ENCODE measurements at places on chromosomes 6 and 20. TPM values are rescaled to one million over a fixed set of nuclear protein-coding genes. Genes with fewer than 3 reads are reported as not detected.

The RARS2 gene
- 53.6 TPM for total RNA-seq

The HLA-F gene
- total RNA-seq, result 0.56 TPM

The IFNGR1 gene
- total RNA-seq, result 22.7 TPM

The HSPA1B gene
- total RNA-seq, result 65.1 TPM

The RAD21L1 gene
- not detected for total RNA-seq

The NMBR gene
- total RNA-seq, result 0.09 TPM

GRCh38 chr20:49656304-49656703, 57.4 kb downstream of the B4GALT5 start:
- no peak overlapping the region for H3K4me3 ChIP-seq
- peaks cover 44% of the 10 kb centered on the region for H3K4me1 ChIP-seq

GRCh38 chr6:142384519-142385254, 82.9 kb downstream of the ADGRG6 start:
- no peaks in the 10 kb centered on the region for H3K4me1 ChIP-seq
- H3K27ac ChIP-seq, result no peak overlapping the region
- no peaks in the 10 kb centered on the region for H3K36me3 ChIP-seq
- no peaks in the 10 kb centered on the region for H3K27me3 ChIP-seq
- no peak for DNase-seq

DNA sequence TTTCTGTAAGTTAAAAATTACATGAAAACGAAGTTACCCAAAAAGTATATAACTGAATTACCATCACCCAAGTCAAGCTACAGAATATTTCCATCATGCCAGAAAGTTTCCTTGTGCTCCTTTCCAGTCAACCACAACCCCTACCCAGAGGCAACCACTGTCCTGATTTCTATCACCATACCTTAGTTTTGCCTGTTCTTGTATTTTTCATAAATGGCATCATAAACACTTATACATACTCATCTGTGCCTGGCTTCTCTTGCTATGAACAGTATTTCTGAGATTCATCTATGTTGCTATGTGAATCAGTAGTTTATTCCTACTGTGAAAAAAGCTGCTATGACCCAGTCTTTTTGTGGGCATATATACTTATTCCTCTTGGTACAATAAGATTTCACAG, 7.4 kb downstream of the FKBP5 start:
- H3K36me3 ChIP-seq, result no peaks in the 10 kb centered on the region
- peaks cover 1% of the 10 kb centered on the region for H3K27me3 ChIP-seq
- peaks cover 4% of the 10 kb centered on the region for H3K4me1 ChIP-seq
- no peak for DNase-seq
- no peak overlapping the region for H3K27ac ChIP-seq
- H3K4me3 ChIP-seq, result no peak overlapping the region

DNA sequence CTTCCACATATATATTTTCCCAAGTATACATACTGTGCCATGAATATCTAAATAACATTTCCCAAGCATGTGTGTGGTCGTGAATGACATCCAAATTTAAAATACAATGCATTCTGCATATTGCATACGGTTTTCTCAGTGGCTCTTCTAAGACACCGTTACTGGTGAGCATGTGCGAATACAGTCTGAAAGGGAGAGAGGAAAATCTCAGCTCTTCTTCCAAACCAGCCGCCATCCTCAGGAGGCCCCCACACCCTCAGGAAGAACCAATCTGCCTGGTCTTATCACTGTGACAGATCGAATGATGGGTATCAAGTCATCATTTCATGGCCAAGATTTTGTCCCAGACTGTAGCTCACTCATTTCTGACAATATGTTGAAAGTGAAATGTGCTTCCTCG, 50.7 kb downstream of the ADAT2 start:
- H3K4me3 ChIP-seq, result no peak overlapping the region
- no peaks in the 10 kb centered on the region for H3K36me3 ChIP-seq
- DNase-seq, result no peak
- peaks cover 15% of the 10 kb centered on the region for H3K4me1 ChIP-seq
- no peaks in the 10 kb centered on the region for H3K27me3 ChIP-seq

GRCh38 chr6:14147891-14148290, 30.3 kb downstream of the CD83 start:
- H3K27me3 ChIP-seq, result no peaks in the 10 kb centered on the region
- H3K27ac ChIP-seq, result no peak overlapping the region
- no peak overlapping the region for H3K4me3 ChIP-seq
- DNase-seq, result no peak
- H3K36me3 ChIP-seq, result no peaks in the 10 kb centered on the region

- H3K36me3 ChIP-seq, result no peaks in the 10 kb centered on the region
- no peak for DNase-seq
- H3K4me1 ChIP-seq, result no peaks in the 10 kb centered on the region
- no peak overlapping the region for H3K4me3 ChIP-seq
- H3K27ac ChIP-seq, result no peak overlapping the region
- no peaks in the 10 kb centered on the region for H3K27me3 ChIP-seq
These were observed 31.5 kb upstream of the IRAK1BP1 start for GRCh38 chr6:78835817-78836216.

- no peak for DNase-seq
- H3K4me1 ChIP-seq, result peaks cover 14% of the 10 kb centered on the region
- H3K4me3 ChIP-seq, result no peak overlapping the region
- no peak overlapping the region for H3K27ac ChIP-seq
- H3K36me3 ChIP-seq, result no peaks in the 10 kb centered on the region
These were observed 57.2 kb upstream of the TGM3 start for GRCh38 chr20:2238601-2239000.

- no peak for DNase-seq
- H3K36me3 ChIP-seq, result no peaks in the 10 kb centered on the region
- peaks cover 15% of the 10 kb centered on the region for H3K4me1 ChIP-seq
- no peak overlapping the region for H3K4me3 ChIP-seq
These were observed 634.4 kb downstream of the UTRN start for GRCh38 chr6:144919560-144919959.

DNA sequence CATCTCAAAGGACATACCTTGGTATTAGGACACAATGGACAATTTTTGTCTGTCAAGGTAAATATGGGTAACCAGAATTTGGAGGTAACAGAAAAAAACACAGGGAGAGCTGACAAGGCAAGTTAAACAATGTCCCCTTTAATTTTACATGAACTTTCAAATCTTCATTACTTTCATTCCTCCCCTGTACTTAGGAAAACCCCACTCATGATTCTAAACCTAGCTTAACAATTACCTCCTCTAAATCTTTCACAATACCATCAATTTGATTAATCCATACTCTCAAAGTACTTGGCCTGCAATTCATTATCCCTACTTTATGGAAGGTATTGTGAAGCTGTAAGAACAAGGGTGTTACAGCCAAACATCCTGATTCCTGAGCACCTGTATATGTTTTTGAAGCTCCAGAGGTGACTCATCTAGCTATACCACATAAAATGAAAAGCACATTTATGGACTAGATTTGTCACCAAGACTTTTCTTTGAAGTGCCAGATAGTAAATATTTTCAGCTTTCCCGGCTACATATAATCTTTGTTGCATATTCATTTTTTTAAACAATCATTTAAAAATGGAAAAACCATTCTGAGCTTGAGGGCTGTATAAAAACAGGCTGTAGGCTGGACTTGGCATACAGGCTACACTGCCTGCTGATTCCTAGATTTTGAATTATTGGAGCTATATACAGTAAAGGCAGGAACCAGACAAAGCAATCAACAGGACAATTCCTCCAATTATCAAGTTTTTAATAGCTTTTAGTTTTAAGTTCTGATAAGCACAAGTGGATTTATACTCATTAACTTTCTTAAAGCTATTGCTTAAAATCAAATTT, 22.9 kb downstream of the DEK start:
- H3K36me3 ChIP-seq, result peaks cover 41% of the 10 kb centered on the region
- DNase-seq, result no peak
- H3K4me1 ChIP-seq, result no peaks in the 10 kb centered on the region
- H3K4me3 ChIP-seq, result no peak overlapping the region

GRCh38 chr6:137846772-137847313, 20.2 kb upstream of the TNFAIP3 start:
- no peaks in the 10 kb centered on the region for H3K4me1 ChIP-seq
- no peaks in the 10 kb centered on the region for H3K36me3 ChIP-seq
- DNase-seq, result no peak
- no peak overlapping the region for H3K4me3 ChIP-seq
- H3K27ac ChIP-seq, result no peak overlapping the region

Data from neural progenitor cell (in vitro differentiated cells).